ENCODE measurements at places on chromosomes 2 and 18. TPM values are rescaled to one million over a fixed set of nuclear protein-coding genes. Genes with fewer than 3 reads are reported as not detected.

The NR4A2 gene
- 22.7 TPM for polyA plus RNA-seq

The NT5C1B gene
- not detected for polyA plus RNA-seq

The SALL3 gene
- 0.14 TPM for polyA plus RNA-seq

The UCN gene
- 0.72 TPM for polyA plus RNA-seq

The ARHGEF33 gene
- polyA plus RNA-seq = 0.29 TPM

The HMSD gene
- 0.20 TPM for polyA plus RNA-seq

The SUMO1 gene
- 101 TPM for polyA plus RNA-seq

The PCARE gene
- 1.1 TPM for polyA plus RNA-seq

The DNAJC5G gene
- 2.2 TPM for polyA plus RNA-seq

The ASPRV1 gene
- 0.84 TPM for polyA plus RNA-seq

The ORMDL1 gene
- polyA plus RNA-seq = 43.3 TPM
